ENCODE measurements at places on chromosomes 3 and 15.
A peak's percentile ranks its signal among the peaks of the same experiment; 100 is the strongest.

- DNase-seq = no peak
Observed at GRCh38 chr15:66078196-66078928, 175.2 kb downstream of the MEGF11 start.

GRCh38 chr3:127679534-127680145 lies 6.9 kb downstream of the ABTB1 start:
- no peak for DNase-seq

GRCh38 chr15:39756806-39757522 lies 25.7 kb downstream of the FSIP1 start:
- peak; percentile 86 for DNase-seq

DNA sequence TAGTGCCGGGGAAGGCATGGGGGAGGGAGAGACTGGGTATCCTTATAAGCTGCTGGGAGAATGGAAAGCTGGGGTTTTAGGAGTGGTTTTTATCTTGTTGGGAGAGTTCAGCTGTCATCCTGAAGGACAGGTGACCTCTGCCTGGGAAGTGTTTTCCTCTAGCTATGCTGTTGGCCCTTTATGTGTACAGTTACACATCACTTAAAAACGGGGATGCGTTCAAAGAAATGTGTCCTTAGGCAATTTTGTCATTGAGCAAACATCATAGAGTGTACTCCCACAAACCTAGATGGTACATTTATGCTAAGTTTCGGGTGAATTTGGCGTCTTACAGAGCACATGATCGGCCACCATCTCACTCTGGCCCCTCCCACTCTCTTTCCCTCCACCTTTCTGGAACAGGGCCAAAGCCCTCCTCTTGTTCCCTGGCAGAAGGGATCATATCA lies 164.3 kb upstream of the NUDT16 start:
- DNase-seq = peak; percentile 73

DNA sequence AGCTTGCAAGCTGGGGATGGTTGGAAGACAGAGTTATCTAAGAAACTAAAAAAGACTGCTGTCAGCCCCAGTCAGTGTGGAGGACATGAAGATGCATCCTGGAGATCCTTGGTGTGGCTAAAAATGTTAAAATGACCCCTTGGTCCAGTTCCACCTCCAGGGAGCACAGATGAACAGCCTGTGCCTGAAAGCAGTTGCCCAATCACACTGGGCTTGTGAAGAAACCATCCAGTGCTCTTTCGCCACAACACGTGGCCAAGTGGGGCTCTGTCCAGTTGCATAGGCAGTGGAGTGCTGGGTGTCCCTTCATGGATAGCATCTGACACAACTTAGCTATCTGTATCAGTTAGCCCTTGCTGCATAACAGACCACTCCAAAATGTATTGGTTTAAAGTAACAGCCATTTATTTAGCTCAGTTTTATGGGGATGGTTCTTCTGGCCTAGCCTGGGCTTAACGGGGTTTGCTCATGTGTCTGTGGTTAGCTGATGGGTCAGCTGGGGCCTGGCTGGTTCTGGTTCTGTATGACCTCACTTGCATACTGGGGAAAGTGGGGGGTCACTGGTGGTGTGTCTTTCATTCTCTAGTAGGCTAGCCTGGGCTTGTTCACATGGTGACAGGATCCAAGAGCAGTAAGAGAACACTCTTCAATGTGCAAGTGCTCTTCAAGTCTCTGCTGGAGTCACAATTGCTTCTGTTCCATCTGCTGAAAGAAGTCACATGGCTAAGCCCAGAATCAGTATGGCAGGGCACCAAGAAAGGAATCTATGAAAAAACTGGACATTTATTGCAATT lies 226.2 kb downstream of the PDCD6IP start:
- DNase-seq = peak; percentile 3

- no peak for DNase-seq
Observed at GRCh38 chr3:72317491-72317890, 530.8 kb downstream of the SHQ1 start.

DNA sequence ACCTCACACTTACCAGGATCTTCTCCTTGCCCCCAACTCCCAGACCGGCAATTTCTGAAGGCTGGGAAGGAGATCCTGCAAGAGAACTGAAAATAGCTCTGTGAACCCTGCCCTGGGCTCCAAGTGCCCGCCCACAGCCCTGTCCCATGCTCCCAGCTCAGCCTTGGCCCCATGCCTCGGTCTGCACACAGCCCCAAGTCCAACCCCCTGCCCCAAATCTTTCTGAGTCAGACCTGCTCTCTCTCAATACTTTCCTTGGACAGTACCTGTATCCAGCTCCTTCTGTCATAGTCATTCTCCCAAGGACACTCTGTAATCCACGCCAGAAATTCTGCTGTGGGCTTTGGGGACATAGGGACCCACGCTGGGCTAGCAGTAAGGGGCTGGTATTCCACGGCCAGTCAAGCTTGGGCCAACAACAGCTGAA lies 6.3 kb upstream of the SMAD3 start:
- DNase-seq = no peak

DNA sequence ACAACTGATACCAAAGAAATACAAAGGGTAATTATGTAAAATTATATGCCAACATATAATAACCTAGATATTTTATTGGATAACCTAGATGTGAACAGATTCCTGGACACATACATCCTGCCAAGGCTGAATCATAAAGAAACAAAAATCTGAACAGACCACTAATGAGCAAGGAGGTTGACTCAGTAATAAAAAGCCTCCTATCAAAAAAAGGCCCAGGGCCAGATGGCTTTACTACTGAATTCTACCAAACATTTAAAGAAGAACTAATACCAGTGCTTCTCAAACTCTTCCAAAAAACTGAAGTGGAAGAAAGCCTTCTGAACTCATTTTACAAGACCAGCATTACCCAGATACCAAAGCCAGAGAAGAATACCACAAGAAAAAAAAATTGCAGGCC lies 32.4 kb downstream of the THBS1 start:
- DNase-seq = no peak

- DNase-seq = no peak
Observed at GRCh38 chr3:73781541-73781940, 156.8 kb upstream of the PDZRN3 start.

DNA sequence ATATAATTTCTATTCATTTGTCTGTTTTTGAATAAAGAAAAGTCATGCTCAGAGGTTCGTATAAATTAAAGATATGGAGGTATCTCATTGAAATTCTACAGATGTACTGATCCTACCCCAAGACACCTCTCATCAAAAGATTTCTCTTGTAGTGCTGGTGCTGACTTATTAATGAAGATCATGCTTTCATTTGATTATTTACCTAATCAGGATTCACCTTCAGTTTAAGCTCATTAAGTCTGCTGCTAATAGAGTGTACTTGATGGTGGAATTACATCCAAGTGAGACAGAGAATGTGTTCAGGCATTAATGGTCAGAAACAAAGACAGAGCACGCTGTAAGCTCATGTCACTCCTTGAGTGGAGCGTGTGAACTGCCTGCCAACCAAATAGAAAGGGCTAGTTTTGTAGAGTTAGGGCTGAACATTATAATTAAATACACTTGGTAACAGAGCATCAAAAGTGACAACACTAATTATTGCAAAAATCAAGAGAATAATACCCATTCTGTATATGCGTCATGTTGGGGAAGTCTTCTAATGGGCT lies 45.5 kb downstream of the KBTBD12 start:
- no peak for DNase-seq

DNA sequence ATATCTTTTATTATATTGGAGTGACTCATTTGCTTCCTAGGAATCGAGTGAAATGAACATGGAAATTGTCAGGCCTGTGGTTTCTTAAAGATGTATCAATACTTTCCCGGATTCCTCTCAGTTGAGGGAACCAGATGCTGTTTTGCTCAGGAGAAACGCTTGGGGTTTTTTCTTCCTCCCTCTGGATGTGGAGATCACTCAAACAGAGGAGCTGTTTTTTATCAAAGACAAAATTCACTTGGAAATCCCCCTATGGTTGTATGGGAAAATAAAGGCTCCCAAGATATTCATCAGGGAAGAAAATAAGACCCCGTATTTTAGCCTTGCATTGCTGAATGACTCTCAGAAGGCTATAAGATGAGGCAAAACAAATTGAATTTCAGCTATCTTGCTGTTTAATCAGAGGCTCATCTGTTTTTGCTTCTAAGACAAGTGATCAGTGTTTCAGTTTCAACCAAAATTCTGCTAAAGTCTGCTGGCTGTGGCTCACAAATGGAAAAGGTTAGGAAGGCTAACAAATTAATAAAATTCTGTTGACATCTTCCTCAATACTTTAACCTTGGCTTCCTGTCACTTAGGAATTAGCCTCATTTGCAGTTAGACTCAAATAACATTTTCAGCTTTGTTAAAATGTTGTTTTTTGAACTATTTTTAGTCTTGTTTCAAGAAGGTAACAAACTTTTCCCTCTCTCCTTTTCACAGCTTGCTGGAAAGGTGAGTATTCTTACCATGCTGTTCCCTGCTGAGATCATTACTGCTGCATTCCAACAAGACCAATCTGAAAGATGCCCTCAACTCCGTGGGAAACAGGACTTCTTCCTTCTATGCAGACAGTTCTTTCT lies 83.6 kb downstream of the COL6A5 start:
- no peak for DNase-seq

- DNase-seq = no peak
Observed at GRCh38 chr3:161489395-161489794, 7.2 kb upstream of the OTOL1 start.

DNA sequence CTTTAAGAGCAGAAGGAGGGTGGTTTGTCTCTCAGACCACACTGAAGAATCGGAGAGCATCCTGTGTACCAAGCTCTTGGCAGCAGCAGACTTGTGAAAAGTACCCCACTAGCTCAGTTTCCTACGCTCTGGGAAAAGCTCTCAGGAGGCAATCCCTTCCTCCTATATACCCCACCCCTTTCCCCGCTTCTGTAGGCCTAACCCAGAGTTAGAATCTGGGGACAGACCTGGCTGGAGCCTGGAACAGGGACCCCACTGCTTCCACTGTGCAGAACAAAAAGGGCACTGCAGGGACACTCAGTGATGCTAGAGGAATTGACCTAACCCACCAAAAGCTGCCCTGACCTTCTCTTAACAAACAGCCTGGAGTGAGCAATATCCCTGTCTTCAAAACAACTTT lies 70.0 kb upstream of the CCDC39 start:
- DNase-seq = no peak

DNA sequence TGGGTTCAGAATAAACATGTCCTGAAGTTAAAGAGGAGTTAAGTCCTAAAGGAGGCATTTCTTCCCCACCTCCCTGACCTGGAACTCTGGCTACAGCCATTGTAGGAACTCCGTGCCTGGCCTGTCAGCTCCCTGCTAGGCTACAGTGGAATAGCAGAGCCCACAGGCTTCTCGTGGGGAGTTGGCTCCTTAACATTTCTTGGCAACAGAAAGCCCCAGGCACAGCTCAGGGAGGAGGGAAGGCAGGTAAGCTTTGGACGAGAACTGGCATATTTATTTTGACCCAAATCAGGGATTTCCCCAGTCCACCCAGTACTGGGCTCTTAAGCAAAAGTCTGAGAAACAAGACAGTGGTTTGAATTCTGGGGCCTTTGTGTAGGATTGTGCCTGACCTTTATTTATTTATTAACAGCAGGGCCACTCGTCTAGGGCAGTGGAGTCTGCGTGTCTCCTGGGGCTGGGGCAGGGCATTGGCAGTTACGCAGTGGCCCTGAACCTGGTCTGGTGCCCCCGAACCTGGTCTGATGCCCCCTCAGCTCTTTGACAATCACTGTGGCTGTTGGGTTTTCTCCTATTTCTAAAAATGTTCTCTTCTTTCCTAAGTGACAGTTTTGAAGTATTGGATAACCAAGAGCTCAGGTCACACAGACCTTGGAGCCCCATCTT lies 7.9 kb upstream of the ISG20 start:
- no peak for DNase-seq

GRCh38 chr3:155179966-155180757 lies 100.0 kb downstream of the MME start:
- DNase-seq = no peak

DNA sequence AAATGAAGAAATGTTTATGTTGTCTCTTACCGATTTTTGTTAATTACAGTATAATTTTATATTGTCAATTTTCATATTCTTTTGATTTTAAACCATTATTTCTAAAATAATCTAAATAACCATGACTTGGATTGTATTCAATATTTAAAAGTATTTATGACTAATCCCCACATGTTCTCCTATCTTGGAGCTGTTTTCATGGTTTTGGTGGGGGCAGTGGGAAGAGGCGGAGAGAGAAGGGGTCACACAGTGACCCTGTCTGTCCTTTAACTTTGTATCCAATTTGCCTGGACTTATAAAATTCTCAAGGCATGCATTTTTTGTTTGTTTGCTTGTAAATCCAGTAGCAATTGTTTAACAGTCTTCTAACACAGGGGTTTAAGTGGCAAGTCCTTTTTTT lies 407.4 kb downstream of the NTRK3 start:
- DNase-seq = peak; percentile 18

- peak; percentile 25 for DNase-seq
Observed at GRCh38 chr15:31361764-31362515, 35.3 kb downstream of the KLF13 start.

- DNase-seq = peak; percentile 72
Observed at GRCh38 chr15:52438047-52438446, 90.6 kb downstream of the MYO5A start.

- no peak for DNase-seq
Observed at GRCh38 chr3:133901847-133902246, 6.2 kb upstream of the RAB6B start.

- no peak for DNase-seq
Observed at GRCh38 chr3:103968751-103969150, 1398.0 kb upstream of the ALCAM start.

DNA sequence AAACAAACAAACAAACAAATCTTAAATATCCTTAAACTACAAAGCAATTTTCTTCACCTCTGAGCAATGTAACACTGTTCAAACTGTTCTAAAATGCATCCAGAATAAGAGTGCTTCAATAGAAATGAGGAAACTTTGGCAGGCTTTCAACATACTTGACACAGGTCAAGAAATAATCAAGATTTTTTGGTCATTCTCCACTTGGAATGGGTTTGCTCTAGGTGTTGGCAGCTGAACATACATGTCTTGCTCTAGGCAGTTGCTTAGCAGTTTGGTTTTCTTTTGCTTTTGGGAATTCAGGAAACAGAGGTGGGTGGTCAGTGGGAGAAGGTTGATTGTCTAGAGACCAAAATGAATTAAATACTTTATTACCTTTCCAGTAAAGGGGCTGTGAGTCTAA lies 1.4 kb upstream of the LRRC3B start:
- DNase-seq = no peak

GRCh38 chr3:47009225-47010110 lies 30.0 kb downstream of the NBEAL2 start:
- DNase-seq = peak; percentile 93

GRCh38 chr15:64180235-64180824 lies 17.5 kb upstream of the PPIB start:
- DNase-seq = no peak
